ENCODE measurements at places on chromosomes 4 and X.

DNA sequence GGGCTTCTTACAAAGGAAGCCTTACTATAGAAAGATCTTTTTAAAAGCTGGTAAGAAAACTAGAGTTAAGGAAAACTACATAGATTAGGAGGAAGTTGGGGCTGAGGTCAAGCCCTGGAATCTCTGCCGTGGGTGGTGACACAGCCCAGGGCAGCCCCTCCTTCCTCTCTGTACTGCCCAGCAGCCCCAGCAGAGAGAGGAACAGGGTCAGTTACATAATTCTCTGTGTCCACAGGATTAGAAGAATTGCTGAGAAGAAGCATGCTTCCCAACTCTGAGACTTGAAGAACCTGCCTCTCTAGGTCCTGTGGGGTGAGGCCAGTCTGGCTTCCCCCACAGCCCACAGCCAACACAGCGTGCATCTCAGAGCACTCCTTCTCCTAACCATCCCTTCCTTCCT is 9.2 kb upstream of the ABLIM2 start:
- DNase-seq = no peak

DNA sequence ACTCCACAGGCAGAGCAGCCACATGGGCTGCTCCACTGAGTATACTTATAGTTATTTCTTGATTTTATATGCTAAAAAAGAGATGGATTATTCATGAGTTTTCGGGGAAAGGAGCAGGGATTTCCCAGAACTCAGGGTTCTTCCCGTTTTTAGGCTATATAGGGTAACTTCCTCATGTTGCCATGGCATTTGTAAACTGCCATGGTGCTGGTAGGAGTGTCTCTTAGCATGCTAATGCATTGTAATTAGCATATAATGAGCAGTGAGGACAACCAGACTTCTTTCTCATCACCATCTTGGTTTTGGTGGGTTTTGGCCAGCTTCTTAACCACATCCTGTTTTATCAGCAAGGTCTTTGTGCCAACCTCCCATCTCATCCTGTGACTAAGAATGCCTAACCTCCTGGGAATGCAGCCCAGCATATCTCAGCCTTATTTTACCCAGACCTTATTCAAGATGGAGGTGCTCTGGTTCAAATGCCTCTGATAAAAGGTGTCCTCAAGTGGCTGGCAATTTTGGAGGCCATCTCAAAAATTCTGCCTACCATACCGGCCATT is 213.0 kb upstream of the VEGFC start:
- DNase-seq = no peak

DNA sequence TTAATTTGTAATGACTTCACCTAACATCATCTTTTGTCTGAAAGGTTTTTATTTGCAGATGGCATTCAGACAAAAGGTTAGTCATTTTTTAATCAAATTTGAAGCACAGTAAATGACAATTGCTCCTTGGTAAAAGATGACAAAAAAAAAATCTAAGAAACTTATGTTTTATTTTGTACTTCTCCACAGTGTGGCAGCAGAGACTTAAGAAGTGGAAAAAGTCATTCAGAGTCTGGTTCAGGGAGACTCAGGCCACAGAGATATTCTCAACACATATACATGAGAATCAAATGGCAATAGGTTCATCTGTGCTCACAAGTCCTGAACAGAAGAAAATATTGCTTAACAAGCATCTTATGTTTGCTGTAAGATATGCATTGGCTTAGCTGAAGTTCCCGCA is 436.2 kb downstream of the KCNIP4 start:
- no peak for DNase-seq

DNA sequence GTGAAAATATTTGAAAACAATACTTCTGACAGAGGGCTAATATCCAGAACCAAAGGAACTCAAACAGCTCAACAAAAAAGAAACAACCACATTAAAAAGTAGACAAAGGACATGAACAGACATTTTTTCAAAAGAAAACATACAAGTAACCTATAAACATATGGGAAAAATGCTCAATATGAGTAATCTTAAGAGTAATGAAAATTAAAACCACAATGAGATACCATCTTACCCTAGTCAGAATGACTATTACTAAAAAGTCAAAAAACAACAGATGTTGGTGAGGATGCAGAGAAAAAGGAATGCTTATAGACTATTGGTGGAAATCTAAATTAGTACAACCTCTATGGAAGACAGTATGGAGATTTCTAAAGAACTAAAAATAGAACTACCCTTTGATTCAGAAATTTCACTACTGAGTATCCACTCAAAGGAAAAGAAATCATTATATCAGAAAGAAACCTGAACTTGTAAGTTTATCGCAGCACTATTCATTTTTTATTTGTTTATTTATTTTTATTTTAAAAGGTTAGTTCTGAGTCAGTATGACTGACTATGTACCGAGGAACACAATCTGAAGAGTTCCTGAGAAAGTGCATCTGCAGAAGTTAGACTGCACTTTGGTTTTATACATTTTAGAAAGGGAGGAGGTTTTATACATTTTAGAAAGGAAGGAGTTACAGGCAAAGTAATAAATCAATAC is 231.3 kb downstream of the INPP4B start:
- DNase-seq = no peak

GRCh38 chrX:42530027-42530426 is 247.9 kb downstream of the PPP1R2C start:
- no peak for DNase-seq

DNA sequence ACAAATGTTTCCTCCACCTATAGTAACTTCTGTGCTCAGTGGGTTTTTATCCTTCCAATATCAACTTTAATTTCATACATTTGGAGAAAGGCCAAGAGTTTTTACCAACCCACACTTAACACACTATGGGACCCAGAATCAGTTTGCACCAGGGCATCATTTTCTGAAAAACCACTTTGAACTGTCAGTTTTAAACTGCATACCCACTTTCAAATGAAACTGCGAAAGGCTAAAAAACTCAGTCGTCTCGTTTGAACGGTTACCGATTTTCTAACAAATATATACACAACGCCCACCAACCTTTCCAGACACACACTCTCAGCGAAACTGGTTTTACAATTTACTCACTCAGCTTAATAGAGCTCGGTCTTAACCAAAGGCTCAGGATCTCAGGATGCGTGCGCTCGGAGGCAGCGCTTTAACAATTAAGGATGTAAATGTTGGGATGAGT is 376 bp downstream of the ABCG2 start:
- no peak for DNase-seq

DNA sequence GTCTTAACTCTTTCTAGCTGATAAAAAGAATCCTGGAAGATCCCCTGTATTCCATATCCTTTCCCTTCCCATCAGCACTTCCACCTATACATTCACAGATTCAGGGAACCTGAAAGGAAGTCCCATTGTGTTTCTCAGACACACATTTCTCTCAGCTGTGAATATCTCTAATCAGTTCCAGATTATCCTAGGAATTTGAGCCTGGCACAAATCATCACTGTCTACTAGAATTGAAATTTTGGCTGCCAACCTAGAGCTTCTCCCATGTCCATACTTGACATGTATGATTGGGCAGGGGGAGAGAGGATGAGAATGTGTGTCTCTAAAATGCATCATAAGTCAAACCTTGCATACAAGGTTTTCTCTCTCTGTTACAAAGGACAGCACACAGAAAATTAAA is 53.1 kb downstream of the NDST3 start:
- DNase-seq = no peak

DNA sequence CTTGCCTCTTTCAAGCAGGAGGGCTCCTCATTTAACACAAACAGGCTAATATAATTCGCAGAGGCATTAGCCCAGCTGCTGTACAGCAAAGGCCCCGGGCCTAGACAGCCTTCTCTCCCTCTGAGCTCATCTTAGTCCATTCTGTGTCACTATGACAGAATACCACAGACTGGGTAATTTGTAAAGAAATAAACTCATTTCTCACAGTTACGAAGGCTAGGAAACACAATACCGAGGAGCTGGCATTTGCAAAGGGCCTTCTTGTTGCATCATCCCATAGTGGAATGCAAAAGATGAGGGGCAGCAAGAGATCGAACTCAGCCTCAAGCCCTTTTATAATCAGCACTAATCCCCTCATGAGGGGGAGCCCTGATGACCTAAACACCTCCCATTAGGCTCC is 48.5 kb downstream of the TSPAN5 start:
- DNase-seq = no peak

- no peak for DNase-seq
Observed at GRCh38 chr4:122012735-122013134, 60.9 kb upstream of the TRPC3 start.

GRCh38 chrX:150663073-150663472 is 30.1 kb upstream of the MTMR1 start:
- no peak for DNase-seq

GRCh38 chrX:42131856-42132255 is 208.5 kb upstream of the CASK start:
- no peak for DNase-seq

GRCh38 chr4:47145630-47146029 is 114.3 kb downstream of the GABRB1 start:
- DNase-seq = no peak

GRCh38 chr4:80229128-80229527 is 31.8 kb downstream of the PRDM8 start:
- no peak for DNase-seq

GRCh38 chr4:123846561-123846960 is 450.0 kb downstream of the SPRY1 start:
- DNase-seq = no peak

GRCh38 chrX:40883021-40883619 is 147.8 kb upstream of the MED14 start:
- DNase-seq = no peak

- no peak for DNase-seq
Observed at GRCh38 chrX:155235891-155236290, 19.6 kb downstream of the VBP1 start.

DNA sequence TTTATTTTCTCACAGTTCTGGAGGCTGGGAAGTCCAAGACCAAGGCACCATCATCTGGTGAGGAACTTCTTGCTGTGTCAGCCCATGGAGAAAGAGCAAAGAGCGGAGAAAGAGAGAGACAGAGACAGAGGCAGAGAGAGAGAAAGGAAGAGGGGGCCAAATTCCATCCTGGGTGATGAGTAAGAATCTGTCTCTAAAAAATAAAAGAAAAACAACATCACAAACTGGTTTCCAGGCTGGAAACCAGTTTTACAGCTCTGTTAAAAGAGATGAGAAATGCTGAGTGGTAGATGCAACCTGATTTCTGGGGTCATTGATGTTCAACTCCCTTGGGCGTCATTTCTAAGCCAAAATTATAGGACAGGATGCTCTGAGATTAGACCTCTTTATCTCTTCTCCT is 72.9 kb downstream of the SHOX start:
- no peak for DNase-seq

DNA sequence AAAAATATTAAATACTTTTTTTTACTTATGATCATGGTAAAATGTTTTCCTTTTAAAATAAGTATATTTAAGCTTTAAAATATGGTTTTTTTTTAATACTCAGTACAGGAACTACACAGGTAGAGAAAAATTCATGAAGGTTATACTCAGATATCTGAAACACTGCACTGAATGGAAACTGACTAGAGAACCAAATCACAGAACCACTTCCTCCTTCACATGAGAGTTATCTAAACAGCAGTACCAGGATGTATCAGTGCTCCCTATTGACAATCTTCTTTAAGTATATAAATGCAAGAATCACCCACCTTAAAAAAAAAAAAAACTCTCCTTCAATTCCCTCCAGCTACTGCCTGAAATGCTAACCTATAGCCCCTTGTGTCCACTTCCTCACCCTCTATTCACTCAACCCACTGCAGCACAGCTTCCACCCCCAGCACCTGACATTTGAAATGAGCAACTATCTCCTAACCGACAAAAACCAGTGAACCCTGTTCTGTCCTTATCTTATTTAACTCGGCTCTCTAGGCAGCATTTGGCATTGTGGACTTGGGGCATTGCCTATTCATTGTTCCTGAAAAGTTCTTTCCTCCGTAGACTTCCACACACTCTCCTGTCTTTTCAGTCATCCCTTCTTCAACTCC is 9.1 kb downstream of the SLC7A3 start:
- no peak for DNase-seq

DNA sequence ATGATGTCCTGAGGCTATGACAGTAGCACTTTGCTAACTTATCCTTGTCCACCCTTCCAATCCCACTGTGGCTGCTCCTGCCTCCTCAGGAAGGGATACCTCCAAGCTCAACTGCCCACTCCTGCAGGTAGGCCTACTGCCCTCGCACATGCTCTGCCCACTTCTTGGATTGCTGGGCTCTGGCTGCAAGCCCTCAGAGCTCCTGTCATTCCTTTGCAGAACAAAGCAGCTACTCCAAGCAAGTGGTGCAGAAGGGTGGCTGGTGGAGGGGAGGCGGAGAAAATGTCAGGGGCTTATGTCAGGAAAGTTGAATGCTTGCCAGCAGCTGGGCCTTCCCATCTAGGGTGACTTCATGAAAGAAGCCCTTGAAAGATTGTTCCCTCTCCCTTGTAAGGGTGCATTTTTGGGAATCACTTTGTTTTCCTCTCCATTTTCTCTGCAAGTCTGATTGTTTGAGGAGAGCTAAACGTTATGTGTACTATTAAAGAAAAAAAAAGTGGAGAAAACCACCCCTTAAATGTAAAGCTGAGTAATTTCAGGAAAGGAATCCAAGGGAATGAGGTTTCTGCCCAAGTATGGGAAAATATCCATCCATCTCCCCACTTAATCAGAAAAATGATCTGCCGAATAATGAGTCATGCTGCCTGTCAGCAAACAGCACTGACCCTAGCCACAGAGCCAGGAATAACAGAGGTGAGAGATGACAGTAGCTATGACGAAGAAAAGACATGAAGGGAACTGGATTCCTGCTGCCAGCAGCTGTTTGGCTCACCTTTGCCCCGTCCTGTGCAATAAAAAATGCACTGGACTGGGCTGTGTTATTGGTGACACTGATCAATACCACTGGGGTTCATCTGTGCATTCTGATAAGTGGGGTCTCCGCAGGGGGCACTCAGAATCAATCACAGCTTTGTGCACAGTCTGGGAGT is 102.0 kb downstream of the RTL5 start:
- DNase-seq = no peak

DNA sequence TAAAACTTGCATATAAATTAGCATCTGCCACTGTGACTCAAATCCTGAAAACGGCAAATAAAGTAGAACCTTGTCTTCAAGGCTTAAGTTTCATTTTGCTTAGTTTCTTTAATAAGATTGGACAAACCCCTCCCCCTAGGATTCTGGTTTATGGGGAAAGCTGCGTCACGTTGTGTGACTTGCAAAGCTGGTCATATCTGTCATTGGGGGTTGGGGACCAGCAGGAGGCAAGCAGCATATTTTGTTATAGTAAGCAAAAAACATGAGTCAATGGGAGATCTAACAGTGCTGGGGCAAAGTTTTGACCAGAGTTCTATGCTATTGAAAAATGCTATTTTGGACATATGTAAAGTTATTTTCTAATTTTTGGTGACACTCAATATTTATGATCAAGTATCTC is 407.3 kb downstream of the PCDH18 start:
- DNase-seq = no peak

GRCh38 chrX:29555465-29556091 is 659.8 kb upstream of the MAGEB2 start:
- DNase-seq = no peak

- DNase-seq = no peak
Observed at GRCh38 chrX:7132335-7133049, 15.0 kb upstream of the STS start.
